Central memory CD8-positive, alpha-beta T cell (primary cell): ENCODE measurements at places on chromosomes 6 and 20.
A peak's percentile ranks its signal among the peaks of the same experiment; 100 is the strongest.

DNA sequence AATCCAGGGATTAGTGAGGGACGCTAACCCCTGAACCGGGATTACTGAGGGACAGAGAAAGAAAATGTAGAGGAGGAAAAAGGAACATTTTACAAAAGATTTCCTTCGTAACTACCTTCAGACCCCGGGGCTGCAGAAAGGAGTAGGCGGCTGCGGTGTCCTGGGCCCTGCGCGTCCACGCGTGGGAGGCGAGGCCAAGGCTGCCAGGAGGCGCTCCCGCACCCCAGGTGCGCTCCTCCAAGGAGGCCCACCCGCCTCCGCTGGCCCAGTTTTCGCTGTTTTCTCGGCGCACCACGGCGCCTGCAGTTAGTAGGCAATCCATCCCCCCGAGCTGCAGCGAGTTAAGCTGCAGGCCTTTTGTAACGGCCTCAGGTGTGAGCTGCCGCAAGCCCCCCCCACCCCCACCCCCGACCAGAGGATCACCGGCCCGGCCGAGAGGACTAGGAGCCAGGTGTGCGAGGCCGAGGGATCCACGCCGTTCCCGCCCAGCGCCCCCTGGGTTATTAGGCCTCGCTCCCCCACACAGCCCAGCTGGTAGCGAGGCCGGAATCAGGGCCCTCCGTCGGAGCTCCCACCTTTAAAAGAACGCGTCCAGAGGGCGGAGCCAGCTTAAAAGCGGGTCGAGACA lies 380.3 kb upstream of the ARID1B start:
- DNase-seq = no peak

- no peak for DNase-seq
Observed at GRCh38 chr20:62405108-62405980, 1.7 kb downstream of the CABLES2 start.

- no peak for DNase-seq
Observed at GRCh38 chr6:167094436-167094819, 28.5 kb upstream of the CCR6 start.

GRCh38 chr6:24927277-24927955 lies 8.3 kb downstream of the RIPOR2 start:
- DNase-seq = peak; percentile 25

- no peak for DNase-seq
Observed at GRCh38 chr6:108640104-108640503, 79.4 kb downstream of the FOXO3 start.

GRCh38 chr6:3022765-3023662 lies 23.3 kb downstream of the NQO2 start:
- no peak for DNase-seq

DNA sequence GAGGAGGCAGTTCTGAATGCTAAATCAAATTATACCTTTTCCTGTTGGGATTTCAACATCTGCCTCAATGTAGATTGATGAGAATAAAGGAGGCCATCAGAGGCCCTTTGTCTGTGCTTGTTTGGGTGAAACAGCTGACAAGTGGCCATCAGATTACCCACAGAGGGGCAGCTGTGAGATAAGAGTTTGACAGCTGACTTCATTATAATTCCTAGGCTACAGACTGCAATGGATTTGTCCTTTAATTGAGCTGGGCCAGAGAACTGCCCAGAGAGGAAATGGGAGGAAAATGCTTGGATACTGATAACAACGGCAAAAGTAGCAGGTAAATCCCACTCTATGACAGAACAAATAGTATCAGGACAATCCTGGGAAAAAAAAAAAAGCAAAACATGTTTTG lies 649.4 kb downstream of the HDGFL1 start:
- DNase-seq = no peak

- DNase-seq = no peak
Observed at GRCh38 chr6:36788186-36788585, 51.1 kb downstream of the CPNE5 start.

- no peak for DNase-seq
Observed at GRCh38 chr20:3896302-3896701, 7.1 kb downstream of the PANK2 start.

GRCh38 chr6:86595641-86596040 lies 341.7 kb upstream of the HTR1E start:
- no peak for DNase-seq

DNA sequence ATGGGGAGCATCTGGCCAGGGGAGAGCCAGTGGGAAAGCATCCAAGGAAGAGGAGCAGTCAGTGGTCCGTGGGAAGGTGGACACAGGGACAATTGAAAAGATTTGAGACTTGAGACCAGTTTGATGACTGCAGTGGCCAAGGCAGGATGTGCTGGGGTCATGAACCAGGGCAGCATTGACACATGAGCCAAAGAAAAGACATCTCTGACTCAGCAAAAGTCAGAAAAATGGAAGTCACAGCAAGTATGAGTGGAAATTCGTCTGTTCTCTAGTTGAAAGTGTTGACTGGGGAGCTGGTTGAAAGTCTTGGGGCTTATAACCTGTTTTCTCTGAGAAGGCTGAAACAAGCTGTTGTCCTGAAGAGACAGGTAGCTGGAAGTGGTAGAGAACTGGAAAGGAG lies 31.3 kb downstream of the RAB22A start:
- no peak for DNase-seq

GRCh38 chr20:61514396-61514795 lies 262.3 kb downstream of the CDH4 start:
- no peak for DNase-seq
